ENCODE measurements at places on chromosomes 6 and 20.

GRCh38 chr6:103356531-103356930 is 1503.2 kb downstream of the HACE1 start:
- DNase-seq = no peak

DNA sequence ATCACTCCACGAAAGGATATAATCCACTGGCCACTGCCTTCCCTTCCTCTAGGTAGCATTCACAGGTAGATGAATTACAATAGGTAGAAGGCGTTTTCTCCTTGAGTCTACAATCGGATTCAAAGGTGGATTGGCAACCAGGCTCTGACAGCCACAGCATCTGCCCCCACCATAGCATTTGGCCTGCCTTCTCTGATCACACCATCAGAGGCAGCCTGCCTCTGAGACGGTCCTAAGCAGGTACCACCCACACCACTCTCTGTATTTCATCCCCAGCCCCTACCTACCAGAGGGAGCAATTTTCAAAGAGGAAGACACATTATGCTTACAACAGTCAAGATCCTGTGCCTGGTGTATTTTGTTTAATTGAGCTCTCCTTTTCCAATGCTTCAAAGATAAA is 210.5 kb upstream of the SPTLC3 start:
- DNase-seq = no peak

GRCh38 chr6:165961233-165961632 is 206.4 kb downstream of the TBXT start:
- DNase-seq = no peak

GRCh38 chr6:157905590-157906342 is 75.9 kb upstream of the SYNJ2 start:
- no peak for DNase-seq

- no peak for DNase-seq
Measured at GRCh38 chr6:27474172-27474465, 1.2 kb upstream of the ZNF184 start.

GRCh38 chr6:158818581-158819212 is 471 bp downstream of the EZR start:
- DNase-seq = peak; percentile 49

GRCh38 chr20:52945268-52945667 is 26.9 kb upstream of the TSHZ2 start:
- no peak for DNase-seq

DNA sequence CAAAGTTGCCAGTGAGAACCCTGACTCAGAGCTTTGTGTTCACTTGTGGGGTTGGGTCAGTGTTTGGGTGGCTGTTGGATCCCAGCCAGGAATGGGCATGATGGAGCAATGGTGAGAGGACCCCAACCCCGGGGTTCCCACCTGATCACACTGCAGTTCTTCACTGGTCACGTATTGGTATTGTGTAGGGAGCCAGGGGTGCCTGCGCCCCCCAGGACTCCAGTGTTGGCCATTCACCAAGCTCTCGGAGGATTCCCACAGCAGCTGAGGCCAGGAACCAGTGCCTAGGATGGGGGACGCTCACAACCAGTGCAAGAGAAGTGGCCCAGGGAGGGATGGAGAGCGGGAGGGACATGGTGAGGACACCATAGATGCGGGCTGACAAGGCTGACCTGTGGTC is 207.2 kb downstream of the CDH4 start:
- DNase-seq = no peak

GRCh38 chr6:105836379-105836778 is 249.8 kb upstream of the PRDM1 start:
- no peak for DNase-seq

GRCh38 chr20:16124911-16125776 is 448.1 kb downstream of the KIF16B start:
- DNase-seq = no peak

- DNase-seq = no peak
Measured at GRCh38 chr6:125807293-125807692, 16.5 kb downstream of the NCOA7 start.

DNA sequence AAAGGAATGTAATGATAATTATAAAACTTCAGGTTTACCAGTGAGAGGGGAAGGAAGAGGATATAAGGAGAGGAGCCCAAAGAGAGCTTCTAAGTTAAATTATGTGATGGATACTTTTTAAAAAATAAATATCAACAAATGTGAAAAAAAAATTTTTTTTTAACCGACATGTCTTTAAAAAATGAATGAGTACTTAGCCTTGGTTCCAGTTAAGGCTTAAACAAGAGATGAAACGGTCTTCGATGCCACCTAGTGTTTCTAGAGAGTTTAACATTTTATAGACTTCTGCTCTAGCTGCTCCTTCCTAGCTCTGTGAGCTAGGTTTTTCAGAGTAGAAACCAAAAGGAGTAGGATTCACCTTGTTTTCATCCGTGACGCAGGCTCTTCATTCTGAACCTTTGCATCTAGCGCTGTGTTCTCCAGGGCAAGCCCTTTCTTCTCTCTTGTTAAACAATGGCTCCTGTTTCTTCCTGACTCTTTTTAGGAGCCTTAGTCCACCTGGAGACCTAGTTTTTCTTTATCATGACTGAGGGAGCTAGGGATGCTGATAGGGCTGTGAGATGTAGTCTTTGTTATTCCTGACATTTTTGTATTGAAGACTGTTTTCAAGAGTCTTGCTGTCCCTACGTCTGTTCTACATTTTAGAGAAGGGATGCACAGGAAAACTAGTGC is 42.4 kb upstream of the GNRH2 start:
- no peak for DNase-seq

DNA sequence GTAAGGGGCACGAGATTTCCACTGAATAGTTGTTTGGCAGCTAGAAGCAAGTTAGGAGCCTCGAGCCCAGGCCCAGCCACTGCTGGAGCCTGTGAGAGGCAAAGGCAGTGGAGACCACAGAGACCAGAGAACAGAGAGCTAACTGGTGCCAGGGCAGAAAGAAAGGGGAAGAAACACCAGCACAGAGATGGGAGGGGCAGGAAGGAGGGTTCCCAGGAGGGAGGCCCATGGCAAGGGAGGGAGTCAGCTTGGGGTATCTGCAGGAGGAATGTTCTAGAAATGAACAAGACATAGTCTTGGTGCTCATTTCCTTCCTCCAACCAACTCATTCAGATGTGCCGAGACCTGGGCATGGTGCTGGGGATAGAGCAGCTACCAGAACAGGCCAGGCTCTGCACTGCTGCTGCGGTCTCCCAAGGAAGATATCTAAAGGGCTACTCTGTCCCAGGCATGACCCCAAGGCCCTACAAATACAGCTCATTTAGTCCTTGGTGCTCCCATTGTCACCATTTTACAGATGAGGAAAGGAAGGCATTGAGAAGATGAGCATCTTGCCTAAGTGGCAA is 10.7 kb downstream of the ANGPT4 start:
- DNase-seq = no peak

Data from amniotic stem cell (primary cell).